Pons (tissue), 1 donor: ENCODE measurements at places on chromosomes 16 and 17.

- no peak for DNase-seq
Measured at GRCh38 chr17:36837195-36837938, 99.9 kb upstream of the LHX1 start.

DNA sequence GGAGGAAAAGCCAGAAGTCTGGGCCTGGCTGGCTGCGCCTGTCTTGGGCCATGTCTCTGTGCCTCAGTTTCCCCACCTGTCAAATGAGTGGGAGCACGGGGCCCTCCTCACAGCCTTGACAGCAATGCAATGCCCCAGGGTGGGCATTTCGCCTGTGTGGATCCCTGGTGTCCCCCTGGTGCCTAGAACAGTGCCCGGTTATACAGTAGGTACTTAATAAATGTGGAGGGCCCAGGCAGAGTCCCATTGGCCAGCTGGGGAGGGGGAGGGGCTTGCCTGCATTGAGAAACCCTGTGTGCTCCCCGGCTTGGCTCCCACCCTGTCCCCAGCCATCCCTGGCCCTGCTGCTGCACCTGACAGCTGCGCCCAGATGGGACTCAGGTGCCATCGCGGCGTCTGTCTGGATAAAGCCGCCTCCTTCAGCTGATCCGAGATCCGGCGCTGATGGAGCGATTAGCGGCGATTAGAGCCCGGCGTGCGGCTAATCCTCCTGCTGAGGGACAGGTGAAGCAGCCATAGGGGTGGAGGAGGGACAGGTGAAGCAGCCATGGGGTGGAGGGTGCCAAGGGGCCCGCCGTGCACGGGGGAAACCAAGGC lies 12.4 kb downstream of the ZFPM1 start:
- DNase-seq: no peak

DNA sequence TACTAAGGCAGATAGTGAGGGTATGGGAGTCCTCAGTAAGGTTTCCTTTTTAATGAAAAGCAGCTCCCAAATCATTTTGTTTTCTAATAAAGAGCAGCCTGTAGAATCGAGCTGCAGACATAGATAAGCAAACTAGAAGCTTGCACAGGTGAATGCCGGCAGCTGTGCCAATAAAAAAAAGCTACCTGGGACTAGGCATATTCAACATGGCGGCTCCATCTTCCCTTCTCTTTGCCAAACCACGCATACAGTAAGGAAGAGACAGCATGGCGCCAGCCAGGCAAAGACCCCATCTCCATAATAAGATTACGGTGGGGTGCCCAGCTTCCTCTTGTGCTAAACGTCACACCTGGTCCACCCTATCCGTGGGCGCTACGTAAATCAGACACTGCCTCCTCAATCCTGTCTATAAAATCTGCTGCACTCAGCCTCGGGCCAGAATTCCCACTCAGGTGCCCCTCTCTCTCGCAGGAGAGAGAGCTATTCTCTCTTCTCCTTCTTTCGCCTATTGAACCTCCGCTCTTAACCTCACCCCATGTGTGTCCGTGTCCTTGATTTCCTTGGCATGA lies 92.7 kb upstream of the FA2H start:
- no peak for DNase-seq

GRCh38 chr17:73071066-73071999 lies 21.2 kb downstream of the SLC39A11 start:
- no peak for DNase-seq

GRCh38 chr17:35011671-35012216 lies 31.4 kb downstream of the LIG3 start:
- DNase-seq: no peak

GRCh38 chr17:80780381-80781198 lies 211.1 kb upstream of the CHMP6 start:
- no peak for DNase-seq

DNA sequence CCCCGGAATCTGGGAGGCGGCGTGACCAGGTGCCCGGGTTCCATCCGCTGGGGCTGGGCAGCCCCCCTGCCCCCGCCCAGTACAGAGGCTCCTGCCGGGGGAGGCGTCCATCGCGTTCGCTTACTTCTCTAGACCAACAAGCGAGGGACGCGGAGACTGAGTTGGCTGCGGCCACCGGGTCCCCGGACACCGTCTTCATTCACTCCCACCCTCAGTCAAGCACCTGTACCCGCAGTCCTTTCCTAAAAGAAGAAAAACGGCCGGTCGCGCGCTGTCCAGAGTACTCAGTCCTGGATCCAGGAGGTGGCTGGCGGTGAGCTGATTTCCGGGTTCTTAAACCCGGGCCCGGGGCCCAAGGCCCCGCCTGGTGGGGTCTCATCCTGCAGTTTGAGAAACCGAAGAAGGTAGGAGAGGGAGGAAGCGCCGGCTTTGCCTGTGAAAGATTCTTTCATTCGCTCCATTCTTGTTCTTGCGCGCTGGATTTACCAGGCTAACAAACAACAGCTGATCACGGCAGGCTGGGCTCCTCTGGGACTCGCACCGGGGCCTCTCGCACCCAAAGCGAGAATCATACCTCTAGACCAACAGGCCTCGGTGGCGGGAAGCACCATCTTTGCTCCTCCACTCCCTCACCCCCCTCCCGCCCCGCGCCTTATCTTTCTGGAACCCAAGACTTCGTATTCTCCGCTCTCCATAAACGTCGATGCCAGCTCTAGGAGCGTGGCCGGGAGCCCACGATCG lies 17.4 kb upstream of the OR1F1 start:
- no peak for DNase-seq

DNA sequence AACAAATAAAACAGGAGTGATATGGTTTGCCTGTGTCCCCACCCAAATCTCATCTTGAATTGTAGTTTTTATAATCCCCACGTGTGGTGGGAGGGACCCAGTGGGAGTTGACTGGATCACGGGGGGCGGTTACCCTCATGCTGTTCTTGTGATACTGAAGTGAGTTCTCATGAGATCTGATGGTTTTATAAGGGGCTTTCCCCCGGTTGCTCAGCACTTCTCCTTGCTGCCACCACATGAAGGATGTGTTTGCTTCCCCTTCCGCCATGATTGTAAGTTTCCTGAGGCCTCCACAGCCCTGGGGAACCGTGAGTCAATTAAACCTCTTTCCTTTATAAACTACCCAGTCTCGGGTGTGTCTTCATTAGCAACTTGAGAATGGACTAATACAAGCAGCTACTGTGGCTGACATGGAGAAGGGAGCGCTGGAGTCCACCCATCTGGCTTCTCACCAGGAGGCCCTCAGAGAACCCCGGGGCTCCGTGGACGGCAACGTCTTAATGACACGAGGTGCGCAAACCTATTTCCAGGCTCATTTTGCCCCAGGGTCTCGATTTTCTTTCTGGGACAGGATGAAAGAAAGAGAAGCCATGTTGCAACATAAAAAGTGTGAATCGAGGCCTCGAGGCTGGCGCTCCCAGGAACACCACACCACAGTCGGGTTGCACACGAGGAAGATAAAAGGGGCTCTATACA lies 129.5 kb downstream of the DYNLRB2 start:
- DNase-seq: no peak

DNA sequence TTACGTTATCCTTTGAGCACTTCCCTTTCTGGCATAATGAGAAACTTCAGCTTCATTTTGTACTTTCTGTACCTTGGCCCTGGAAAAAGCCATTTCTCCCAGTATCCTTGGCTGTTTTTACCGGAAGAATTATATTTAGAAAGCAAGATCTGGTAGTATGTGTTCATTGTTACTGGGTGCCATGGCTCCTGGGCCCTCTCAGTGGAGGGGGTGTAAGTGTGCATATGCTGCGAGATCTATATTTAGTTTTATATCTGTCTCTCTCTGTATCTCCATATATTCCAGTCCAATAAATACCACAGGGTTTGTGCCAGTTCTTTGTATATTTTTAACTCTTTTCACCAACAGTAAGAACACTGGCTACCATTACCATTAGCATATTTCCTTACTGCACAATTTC lies 17.7 kb downstream of the ATP2C2 start:
- DNase-seq: no peak

DNA sequence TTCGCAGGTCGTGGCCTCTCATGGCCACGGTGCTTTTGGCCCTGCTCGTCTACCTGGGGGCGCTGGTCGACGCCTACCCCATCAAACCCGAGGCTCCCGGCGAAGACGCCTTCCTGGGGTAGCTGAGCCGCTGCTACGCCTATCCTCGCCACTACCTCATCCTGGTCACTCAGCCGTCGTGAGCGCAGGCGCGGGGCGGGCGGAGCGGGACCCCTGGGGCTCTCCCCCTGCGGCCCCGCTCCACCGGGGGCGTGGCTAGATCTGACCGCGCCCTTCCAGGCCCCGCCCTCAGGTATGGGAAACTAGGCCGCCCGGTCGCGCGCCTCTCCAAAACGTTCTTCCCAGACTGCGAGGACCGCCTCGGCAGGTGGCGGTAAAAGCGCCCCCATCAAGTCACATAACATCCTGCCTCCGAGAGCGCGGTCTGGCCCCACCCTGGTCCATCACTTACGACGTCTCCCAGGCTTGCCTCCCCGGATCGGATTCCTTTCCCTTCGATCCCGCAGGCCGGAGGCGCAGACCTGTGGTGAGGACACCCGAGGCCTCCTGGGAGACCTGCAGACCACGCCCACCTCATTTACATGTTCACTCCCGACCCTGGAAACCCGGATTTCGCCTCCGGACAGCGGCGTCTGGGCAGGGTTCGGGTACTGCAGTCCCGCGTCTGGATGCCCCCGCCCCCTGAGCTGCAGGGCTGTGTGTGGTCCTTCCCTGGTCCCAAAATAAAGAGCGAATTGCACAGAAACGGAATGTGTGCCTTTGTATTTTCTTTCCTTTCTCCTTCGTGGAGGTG lies 91.5 kb upstream of the TMEM97 start:
- DNase-seq: no peak

- no peak for DNase-seq
Measured at GRCh38 chr17:82097919-82098168, 192 bp downstream of the FASN start.

GRCh38 chr17:67390646-67391361 lies 13.7 kb downstream of the PITPNC1 start:
- peak; percentile 75 for DNase-seq

- no peak for DNase-seq
Measured at GRCh38 chr17:68439656-68440290, 17.5 kb downstream of the WIPI1 start.

DNA sequence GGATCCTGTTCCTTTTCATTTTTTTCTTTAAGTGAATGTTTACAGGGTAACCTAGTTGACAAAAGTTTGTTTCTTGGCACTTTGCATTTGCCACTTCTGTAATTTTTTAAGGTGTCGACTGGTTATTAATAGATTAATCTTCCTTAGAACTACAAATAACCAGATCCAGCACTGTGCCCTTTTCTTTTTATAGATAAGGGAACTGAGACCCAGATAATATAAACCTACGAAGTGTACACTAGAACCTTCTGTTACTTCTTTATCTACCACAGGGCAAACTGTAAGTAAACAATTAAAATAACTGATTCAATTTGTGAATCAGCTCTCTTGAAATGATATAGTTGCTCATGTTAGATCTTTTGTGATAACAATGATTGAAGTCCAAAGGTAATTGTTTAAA lies 55.4 kb downstream of the NLK start:
- peak; percentile 41 for DNase-seq

- DNase-seq: no peak
Measured at GRCh38 chr16:25403852-25404251, 146.2 kb upstream of the ZKSCAN2 start.
